ENCODE measurements at places on chromosomes 12 and 14.

GRCh38 chr12:113152196-113152834, 2.8 kb downstream of the CFAP73 start:
- no peak for DNase-seq

GRCh38 chr14:64844969-64845536, 34.7 kb downstream of the SPTB start:
- DNase-seq, result no peak

DNA sequence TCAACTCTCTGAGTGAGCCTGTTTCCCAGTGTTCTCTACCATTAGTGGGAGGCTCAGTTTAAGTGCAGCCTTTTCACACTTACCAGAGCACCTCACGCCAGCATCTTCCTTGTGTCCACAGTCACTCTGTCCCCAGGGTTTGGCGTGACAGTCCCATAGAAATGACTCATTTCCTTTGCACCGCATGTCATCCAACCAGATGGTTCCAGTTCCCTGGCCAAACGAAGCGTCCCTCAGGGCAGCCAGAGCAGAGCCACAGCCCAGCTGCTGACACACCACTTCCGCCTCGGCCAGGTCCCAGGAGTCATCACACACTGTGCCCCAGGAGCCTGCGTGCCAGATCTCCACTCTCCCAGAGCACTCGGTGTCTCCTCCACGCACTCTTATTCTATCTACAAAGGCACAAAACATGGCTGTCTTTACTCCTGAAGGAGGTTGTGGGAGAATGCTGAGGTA, 65.4 kb downstream of the ACSM4 start:
- no peak for DNase-seq

DNA sequence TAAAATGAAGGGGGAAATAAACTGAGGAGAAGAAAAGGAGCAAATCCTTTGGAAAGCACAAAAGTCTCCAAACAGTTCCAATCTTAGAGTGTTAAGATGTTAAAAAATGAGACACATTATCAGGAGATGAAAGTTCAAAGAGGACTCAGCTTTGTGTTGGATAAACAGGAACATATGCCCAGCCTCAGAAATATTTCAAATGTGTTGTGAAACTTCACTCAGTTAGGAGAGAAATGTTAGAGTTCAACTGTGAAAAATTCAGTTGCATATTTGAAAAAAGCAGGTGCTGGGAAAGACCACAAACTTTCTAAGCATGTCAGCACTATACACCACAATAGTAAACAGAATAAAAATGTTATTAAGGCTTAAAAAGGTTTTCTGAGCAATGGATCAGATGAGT, 136.8 kb upstream of the PRKD1 start:
- DNase-seq, result no peak

DNA sequence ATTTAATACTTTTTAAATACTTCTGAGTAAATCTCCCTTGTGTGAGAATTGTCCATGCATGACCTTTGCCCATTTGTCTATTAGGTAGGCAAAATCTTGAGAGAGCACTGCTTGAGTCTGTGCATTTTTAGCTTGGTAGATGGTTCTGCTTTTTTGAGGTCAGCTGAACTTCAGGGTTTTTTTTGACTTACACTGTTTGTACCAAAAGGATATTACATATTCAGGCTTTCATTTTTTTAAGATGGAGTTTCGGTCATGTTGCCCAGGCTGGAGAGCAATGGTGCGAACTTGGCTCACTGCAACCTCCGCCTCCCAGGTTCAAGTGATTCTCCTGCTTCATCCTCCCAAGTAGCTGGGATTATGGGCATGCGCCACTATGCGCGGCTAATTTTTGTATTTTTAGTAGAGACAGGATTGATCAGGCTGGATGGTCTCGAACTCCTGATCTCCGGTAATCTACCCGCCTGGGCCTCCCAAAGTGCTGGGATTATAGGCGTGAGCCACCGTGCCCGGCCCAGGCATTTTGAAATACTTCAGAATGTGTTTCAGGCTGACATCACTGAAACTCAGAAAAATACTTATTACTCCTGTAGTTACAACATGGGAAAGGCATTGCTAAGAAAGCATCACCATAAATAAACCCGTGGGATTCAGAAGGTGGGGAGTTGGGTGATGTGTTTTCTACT, 11.1 kb downstream of the RASSF3 start:
- no peak for DNase-seq

GRCh38 chr12:68200854-68201253, 24.8 kb downstream of the IL26 start:
- DNase-seq, result no peak

- DNase-seq, result peak; percentile 62
Measured at GRCh38 chr12:62631471-62632410, 165.1 kb downstream of the MON2 start.

- no peak for DNase-seq
Measured at GRCh38 chr12:40499856-40500255, 192.4 kb upstream of the CNTN1 start.

- no peak for DNase-seq
Measured at GRCh38 chr14:94474581-94475031, 1.4 kb downstream of the SERPINA9 start.

DNA sequence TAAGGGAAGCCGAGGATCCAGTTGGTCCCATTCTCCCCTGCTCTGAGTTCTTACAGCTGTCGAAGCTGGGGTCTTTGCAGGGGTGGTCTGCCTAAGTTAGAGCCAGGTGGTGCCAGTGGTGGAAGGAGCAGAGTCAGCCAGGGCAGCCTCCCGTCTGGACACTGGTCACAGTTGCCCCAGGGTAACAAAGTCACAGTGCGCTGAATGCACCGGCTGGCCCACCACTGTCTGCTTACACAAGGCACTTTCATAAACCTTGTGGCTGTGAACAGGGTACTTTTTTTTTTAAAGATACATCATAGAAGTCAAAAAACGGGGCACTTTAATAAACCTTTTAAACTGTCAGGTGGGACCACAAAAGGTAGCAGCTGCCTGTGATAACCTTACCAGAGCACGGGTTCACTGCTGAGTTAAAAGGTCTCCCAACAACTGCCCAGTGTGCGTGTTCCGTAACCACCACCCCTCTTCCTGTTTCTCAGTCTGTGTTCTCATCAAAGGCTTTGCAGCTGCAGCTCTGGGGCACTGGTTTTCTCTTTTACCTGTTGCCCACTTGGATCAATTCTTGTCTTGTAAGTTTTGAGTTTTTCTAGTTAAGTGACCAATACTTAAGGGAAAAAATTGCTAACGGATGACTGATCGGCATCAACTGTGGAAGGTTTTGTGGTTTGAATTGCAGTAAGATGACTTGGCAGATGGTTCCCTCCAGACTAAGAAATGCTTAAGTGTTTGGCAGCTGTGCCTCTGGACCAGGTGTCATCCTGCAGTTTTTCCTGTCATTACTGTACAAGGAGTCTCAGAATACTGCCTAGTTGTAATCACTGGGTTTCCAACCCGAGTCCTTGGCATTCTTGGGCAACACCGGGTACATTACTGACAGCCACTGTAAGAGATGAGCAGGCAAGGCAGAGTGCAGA, 55.9 kb downstream of the DYNC1H1 start:
- DNase-seq, result peak; percentile 95

DNA sequence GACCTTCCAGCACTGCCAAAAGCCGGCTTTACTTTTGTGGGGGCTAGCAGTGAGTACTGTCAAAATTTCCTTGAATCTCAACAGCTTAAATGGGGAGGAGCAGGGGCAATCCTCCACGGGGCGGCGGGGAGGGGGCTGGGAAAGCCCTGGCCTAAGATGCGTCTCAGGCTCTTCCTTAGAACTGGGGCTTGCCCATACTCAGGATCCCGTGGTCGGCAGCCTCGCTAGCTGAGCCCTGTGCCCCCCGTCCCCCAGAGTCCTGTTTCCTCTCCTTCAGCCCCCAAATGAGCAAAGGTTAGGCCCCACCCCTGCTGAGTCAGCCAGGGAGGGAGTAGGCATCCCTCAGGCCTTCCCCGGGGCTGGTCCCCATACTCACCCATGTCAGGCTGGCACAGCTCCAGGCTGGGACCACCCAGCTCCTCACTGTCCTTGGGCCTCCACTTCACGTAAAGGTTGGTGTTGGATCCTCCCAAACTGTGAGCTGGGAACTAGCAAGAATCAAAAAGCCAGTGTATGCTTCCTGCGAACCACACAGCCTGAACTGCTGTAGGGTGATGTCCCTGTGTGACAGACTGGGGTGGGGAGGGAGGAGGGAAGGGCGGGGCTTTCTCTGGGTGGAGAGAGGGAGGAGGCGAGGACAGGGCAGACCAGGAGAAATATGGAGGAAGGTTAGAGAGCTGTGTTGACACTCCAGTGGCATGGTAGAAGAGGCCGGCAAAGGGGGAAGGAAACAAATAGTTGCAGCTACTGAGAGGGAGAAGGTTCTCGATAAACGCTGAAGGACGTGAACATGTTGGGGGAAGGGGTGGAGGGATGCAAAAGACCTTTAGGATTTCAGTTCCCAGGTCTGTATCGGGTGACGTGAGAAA, 5.9 kb upstream of the BAZ2A start:
- peak; percentile 95 for DNase-seq

- no peak for DNase-seq
Measured at GRCh38 chr12:70638639-70639360, 1.6 kb upstream of the PTPRB start.

DNA sequence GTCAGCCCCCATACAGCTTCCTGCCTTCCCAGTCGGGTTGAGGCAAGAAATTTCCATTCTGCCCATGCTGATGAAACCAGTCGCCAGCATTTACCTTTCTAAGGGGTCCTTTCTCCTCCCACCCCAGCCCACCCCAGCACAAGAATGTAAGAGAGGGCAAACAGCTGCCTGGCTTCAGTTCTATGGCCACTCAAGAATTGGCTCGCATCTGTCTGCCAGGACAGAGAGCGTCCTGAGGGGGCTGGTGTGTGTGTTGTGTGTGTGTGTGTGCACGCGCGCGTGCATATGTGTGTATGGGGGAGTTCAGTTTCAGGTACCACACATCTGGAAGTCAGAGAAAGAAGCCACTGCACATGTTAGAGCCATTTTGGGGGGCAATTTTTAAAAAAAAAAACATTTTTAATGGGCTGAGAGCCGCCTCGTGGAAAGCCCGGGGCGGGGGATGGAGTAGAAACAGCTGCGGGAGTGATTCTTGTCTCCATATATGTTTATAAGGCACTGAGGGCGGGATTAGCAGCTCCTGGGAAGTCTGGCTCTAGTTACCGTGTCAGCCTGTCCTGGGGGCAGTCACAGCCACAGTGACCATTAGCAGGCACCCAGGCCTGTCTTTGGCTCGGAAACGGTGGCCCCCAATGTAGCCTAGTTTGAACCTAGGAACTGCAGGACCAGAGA, at the start of gene WNT5B:
Gene WNT5B, plus strand, starts transcription at position 566 of the 672 bp plus-strand sequence. CDS start 2,124 bp downstream, outside the sequence.
- no peak for DNase-seq

- no peak for DNase-seq
Measured at GRCh38 chr14:92527721-92528120, 14.1 kb downstream of the RIN3 start.

DNA sequence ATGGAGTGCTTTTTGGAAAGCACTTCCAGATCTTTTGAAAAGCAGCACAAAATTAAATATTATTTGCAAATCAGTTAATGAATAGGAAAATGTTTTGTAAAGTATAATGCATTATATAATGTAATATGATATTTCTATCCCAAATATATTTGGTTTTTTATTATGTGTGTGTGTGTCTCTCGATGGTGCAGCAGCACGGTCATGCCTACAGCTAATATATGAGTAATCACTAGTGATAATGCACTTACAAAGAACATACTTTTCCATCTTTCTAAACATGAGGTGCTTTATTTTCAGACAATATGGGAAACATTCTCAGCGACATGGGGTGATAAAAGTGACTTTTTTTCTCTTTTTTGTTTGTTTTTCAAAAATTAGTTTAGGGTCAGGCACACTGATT, 1.3 kb upstream of the EEA1 start:
- no peak for DNase-seq
